ENCODE measurements at places on chromosomes 12 and 14.

DNA sequence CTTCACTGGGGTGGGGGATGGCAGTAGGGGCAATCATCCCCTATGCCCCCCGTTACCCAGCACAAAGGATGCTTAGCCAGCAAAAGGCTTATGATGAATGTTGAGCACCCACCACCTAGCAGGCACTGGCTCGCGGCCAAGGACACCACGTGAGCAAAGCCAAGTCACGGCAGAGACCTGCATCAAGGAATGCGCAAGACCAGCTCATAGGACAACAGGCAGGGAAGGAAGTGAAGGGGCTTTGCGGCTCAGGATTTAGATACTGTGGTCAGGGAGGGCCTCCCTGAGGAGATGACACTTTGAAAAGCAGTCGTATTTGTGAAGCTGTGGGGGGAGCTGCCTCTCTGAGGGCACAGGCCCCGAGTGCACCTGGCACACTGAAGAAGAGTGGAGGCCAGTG lies 32.8 kb downstream of the SH2B3 start:
- DNase-seq, result peak; percentile 46

DNA sequence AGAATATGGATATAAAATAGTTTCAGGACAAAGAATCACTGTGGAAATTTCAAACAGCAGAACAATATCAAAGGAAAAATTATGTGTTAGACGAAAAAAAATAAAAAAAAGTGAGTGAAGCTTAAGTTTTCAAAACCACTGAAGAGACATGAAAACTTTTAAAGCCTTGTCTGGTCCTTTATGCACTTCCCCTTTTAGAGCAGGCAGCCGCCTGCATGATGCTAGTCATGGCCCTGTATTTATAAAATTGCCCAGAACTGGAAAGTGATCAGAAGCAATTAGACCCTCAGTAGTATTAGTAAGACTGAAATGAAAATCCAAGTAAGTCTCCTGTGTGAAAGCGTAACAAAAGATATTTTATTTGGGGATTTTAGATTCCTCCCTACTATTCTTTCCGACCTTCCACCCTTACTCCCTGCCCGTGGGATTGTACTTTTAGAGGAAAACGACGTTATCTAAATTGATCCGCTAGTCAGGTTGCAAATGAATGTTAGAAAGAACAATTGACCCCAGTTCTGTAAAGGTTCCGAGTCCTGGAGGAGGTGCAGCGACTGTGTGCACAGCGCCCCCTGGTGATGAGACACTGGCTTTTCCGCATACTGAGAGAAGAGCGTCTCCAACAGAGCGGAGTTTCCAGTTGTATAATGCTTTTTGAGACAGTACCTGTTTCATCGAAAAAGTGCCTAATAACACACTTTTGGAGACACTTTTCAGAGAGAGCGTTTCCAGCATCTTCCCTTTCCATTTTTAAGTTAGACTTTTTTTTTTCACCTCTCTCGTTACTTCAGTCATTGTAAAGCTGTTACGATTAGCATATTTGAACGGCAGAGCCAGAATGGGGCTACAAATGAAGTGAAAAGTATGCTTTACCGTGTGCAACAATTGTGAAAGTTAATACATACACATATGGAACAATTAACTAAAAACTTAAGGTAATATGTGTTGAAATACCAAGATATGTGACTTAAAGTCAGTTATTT lies 12.4 kb downstream of the MGST1 start:
- peak; percentile 82 for DNase-seq

DNA sequence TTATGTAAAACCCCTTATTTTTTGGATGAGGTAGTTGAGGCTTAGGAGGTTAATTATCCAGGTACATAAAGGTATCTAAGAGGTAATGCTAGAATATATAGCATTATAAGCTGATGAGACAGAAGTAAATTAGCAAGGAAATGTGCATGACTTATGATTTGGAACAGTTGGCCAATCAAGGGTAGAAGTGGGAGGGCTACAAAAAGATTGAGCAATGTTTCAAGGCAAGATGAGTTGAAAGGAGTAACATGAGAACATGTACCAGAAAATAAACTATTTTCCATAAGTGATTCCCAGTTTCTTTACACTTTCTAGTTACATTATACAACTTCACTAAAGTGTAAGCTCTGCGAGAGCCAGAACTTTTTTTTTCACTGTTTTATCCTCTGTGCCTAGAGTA lies 290.9 kb downstream of the LRIG3 start:
- DNase-seq, result no peak

DNA sequence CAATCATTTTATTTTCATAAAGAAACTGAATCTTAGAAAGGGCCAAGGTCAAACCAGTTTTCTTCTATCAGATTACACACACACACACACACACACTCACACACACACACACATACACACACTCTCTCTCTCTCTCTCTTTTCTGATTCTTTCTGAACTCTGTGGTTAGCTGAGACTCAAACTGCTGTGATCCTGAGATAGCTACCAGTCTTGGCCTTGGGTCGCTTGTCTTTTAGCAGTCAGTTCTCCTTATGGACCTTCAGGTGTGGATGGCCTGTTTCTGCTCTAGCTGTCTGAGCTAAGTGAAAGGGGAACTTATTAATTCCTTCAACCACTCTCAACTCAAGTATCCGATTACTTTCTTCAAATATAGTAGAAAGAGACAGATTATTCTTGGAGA lies 145.1 kb downstream of the GRIP1 start:
- DNase-seq, result no peak

DNA sequence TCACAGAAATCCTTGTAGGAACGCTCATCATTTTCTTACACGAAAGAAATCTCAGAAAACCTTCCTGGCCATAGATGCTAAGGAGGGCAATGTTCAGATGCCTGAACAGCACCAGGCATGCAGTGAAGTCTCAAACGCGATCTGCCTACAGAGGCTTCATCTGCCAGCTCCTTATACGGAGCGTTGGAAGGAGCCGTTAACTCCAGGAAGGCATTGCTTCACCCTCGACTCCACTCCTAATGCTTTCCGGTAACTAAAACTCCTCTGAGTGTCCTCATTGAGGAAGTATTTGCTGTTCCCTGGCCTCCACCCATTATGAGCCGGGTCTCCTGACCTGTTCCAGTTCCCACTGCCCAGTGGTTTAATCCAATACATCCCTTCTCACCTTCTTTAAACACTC lies 502.7 kb downstream of the BCL11B start:
- no peak for DNase-seq

DNA sequence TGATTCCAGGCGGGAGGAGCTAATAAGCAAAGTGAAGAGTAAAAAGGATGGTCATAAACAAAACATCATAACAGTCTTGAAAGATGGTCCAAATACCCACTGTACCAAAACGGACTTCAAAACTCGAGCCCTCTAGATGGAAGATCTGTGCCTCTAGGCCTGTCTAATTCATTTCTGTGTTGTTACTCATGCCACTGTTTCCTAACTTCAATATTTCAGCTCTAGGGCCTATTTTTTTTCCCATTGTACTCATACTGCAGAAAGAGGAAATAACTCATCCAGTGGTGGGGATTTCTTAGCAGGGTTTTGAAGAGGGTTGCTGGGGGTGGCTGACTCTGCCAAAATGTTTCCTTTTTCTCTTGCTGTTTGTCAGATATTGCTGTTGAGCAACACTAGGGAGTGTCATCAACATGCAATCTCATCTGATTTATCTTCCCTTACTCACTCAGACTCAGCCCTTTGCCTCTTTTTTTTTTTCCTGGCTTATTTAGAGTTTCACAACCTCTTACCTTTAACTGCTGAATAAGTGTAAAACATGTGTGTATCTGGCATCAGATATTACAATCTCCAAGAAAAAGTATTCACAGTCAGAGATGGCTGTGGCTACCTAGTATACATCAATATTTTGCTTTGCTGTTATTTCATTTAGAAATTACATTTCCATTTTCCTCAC lies 189.6 kb downstream of the DUSP6 start:
- no peak for DNase-seq

DNA sequence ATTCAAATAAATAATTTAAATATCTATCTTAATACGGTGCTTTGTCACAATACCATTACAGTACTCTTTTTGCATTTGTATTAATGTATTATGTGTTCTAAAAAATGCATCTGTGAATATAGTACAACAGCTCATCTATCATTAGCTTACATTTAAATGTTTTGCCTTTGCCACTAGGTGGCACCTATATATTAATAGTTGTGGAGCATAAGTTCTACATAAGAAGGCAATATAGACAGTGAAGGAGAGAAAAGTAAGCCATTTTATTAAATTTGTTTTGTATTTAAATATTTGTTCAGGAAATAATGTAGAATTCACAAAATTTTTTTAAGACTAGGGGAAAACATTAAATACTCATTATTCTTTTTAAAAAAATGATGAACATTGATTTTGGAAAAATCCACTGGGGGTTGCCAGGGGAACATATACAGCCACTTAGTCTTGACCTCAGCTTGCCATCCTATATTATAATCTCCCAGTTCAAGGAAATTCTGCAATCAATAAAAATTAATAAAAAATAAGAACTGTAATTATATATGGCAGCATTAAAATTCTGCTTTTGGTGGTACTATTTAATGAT lies 9.8 kb downstream of the CCER1 start:
- no peak for DNase-seq

- DNase-seq, result no peak
Measured at GRCh38 chr12:126704609-126705008, 1562.4 kb upstream of the TMEM132C start.

DNA sequence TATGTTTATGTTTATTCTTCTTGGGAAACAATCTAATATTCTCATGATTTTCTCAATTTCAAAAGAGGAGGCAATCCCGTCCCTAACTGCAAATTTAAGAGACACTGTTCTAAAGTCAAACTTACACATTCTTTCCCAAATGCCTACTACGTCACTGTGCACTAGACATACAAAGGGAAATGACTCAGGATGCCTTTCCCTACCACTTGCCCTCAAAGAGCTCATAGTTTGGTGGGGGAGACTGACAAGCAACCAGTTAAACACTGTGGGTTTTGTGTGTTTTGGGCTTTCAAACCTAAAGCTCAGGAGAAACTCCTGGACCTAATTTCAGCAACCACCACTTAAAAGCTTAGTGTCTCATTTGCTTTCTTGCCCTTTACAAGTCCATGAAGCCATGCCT lies 58.4 kb downstream of the ATP2B1 start:
- no peak for DNase-seq

- no peak for DNase-seq
Measured at GRCh38 chr12:93072340-93072739, 143.2 kb upstream of the EEA1 start.

GRCh38 chr12:39157696-39158342 lies 252.4 kb upstream of the CPNE8 start:
- DNase-seq, result no peak

- no peak for DNase-seq
Measured at GRCh38 chr14:78767436-78767835, 597.3 kb downstream of the NRXN3 start.

GRCh38 chr14:88955455-88955854 lies 131.0 kb downstream of the TTC8 start:
- DNase-seq, result no peak

- no peak for DNase-seq
Measured at GRCh38 chr14:78228702-78229327, 58.6 kb downstream of the NRXN3 start.

GRCh38 chr14:27686137-27686536 lies 1080.5 kb upstream of the FOXG1 start:
- DNase-seq, result no peak

GRCh38 chr12:39417916-39418315 lies 25.0 kb downstream of the KIF21A start:
- no peak for DNase-seq

DNA sequence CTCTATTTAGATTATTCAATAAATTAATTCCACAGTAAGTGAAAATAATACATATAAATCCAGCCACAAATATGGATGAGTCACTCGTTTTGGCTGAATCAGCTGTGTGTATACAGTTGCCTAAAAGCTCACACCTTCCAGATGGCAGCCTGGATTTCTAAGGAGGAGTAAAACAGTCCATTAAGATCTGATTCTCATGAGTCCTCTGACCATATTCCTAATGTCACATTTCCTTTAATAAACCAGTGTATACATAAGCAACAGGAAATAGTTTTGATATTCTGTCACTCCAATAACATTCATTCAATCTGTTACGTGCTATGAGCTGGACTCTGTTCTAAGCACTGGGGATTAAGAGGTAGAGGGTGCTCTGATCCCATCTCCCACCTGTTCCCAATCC lies 21.8 kb downstream of the MDM1 start:
- no peak for DNase-seq

DNA sequence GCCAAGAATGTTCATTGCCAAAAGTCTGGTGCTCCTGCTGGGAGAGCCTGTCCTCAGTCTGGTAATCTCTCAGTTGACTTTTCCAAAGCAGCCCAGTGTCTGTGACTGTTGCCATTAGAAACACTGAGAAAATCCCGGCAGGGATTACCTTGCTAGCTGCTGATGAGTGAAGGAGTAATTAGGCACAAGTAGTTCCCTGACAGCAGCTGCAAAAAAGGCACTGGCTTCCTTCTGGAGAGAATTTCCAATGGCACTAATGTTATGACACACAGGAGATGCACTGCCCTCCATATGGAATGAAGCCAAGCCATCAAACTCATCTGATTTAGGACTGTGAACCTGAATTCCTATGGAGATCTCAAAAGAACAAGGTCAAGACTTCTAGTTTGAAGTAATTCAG lies 1321.2 kb upstream of the SEL1L start:
- DNase-seq, result peak; percentile 56

DNA sequence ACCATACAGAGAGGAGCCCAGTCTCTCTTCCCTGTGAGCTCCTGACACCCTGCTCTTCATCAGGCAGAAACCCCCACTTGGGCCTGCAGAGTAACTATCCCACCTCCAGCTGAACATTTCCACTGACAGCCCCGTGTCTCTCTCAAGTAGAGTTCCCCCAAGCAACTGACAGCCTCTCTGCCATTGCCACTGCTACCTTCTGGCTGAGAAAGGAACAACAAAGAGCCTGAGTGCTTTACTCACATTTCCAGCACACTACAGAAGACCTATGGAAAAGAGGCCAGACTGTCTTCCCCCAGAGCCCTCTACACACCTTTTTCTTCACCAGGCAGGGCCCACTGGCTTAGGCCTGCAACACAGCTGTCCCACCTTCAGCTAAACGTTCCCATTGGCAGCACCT lies 18.4 kb upstream of the ASCL1 start:
- DNase-seq, result no peak

GRCh38 chr12:14601692-14602478 lies 34.2 kb upstream of the PLBD1 start:
- DNase-seq, result no peak

DNA sequence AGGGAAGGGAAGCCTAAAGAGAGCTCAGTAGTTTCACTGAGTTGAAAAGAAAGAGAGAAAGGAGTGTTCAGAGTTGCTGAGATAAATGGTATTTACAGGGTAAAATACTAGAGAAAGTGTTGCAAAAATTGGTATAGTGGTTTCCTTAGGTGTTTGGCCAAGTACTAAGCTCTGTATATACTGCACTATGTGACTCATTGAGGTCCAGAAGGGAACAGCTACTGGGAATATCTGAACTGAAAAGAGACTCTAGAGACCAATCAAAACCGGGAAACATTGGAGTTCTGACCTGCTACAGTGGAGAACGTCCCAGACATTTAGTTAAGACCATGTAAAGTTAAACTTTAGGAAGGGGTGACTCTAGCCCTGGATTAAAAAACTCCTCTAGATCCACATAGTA lies 42.7 kb upstream of the ALX1 start:
- no peak for DNase-seq
